Mesendoderm (in vitro differentiated cells): ENCODE measurements at places on chromosomes 1 and 21.

DNA sequence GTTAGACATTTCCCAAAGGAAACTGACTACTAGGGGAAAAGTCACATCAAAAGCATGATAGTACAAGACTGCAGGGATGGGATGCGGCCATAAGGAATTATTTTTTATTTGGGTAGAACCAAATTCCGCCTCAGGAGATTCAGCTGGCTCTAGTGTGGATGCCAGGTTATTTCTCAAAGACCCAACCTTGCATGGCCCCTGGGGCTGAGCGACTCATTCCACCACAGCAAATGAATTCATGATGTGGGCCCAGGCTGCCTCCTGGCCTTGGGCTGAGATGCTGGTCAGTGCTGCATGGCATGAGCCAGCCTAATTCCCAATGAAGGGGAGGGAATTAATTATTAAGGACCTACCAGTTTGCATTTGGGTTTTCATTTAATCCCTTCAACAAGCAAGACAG is 11.8 kb downstream of the TMEM35B start:
- DNase-seq = no peak

DNA sequence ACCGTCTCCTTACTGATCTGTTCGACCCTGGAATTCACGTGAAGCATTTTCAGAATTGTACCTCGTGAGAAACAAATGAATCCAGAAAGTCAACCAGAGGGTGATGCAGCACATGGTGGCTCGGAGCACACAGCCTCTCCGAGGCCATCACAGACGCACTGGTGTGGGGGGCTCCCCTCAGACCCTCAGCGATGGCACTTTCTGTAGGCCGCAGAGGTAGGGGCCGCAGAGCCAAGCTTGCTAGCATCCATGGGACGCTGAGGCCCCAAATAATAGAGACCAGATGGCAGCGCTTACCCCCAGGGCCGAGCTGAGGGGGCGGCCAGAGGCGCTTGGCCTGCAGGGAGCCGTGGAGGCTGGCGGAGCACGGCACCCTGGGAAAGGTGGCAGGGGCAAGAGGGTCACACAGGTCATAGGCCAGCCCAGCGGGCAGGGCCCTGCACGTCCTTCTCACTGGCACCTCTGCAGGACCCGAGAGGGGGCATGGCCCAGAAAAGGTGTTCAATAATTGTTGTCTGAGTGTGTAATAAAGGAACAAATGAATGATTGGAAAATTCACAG is 28.1 kb upstream of the COL6A2 start:
- DNase-seq = no peak

- peak; percentile 96 for DNase-seq
These were observed 801 bp upstream of the ANXA9 start for GRCh38 chr1:150981177-150981804.

DNA sequence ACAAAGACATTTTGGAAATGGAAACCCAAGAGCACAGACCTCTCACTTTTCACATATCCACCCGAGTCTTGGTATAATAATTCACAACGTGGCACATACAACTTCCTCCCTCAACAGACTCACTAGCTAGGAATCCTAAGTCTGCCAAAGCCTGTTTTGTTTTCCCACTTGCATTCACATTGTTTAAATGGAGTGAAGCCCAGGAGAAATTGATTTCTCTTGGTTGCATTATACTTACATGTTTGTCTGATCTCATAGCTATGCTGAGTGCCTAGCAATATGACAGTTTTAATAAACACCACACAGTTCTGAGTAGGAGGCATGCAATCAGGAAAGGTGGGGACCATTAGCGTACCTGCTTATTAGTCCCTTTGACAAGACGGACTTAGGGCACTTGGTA is 348.6 kb upstream of the ADGRL4 start:
- no peak for DNase-seq

- DNase-seq = peak; percentile 91
These were observed 3.9 kb upstream of the C4BPB start for GRCh38 chr1:207084701-207085180.

GRCh38 chr1:40384887-40385286 is 11.4 kb downstream of the SMAP2 start:
- no peak for DNase-seq

DNA sequence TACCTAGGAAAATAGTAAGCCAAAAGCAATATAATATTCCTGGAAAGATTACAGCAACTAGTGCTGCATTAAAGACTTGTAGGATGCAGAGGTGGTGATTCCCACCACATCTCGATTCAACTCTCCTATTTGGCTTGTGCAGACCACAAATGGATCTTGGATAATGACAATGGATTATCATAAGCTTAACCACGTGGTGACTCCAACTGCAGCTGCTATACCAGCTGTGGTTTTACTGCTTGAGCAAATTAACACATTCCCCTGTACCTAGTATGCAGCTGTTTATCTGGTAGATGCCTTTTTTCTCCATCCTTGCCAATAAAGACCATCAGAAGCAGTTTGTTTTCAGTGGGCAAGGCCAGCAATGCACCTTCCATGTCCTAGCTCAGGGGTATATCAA is 542.7 kb upstream of the ADGRL4 start:
- DNase-seq = no peak

GRCh38 chr1:160901768-160902167 is 16.8 kb upstream of the ITLN1 start:
- DNase-seq = no peak

- no peak for DNase-seq
These were observed 13.4 kb downstream of the INSL5 start for GRCh38 chr1:66787641-66788040.
